T47D (cell line): ENCODE measurements at places on chromosomes 4 and X.

DNA sequence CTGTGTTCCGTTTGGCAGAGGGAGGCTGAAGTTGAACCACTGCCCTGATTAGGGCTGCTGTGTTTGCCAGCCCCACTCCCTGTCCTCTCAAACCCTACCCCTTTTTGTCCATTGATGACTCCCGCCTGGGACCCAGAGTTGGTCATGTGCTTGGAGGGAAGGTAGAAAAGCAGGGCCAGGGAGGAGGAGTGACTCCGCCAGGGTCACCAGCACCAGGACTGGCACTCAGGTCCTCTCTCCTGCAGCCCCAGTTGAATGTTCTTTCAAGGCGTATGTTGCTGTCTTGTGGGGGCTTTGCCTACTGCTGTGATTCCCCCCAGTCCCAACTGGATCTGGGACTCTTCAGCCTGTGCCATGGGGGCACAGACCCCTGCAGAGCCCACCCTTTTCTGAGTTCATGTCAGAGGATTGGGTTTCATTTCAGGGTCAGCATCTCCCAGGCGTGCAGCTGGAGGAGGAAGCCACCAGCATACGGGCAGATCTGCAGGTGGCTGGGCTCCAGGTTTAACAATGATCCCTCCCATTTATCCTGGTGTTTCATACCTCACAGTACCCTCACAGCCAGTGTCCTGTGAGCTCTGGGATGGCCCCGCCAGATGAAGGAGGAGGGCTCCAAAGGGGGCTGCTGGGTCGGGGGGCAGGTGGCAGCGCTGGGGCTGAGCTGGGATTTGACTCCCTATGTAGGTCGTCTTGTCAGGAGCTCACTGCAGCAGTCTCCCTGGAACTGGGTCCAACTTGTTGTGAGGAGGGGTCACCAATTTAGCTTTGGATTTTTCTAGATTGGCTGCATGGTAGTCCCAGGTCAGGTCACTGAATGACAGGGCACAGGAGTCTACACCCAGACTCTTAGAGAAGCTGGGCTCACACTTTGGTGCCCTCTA is 55.7 kb downstream of the MSX1 start:
- no peak for DNase-seq

- DNase-seq: no peak
Measured at GRCh38 chr4:40058854-40059253, 2.2 kb downstream of the N4BP2 start.

DNA sequence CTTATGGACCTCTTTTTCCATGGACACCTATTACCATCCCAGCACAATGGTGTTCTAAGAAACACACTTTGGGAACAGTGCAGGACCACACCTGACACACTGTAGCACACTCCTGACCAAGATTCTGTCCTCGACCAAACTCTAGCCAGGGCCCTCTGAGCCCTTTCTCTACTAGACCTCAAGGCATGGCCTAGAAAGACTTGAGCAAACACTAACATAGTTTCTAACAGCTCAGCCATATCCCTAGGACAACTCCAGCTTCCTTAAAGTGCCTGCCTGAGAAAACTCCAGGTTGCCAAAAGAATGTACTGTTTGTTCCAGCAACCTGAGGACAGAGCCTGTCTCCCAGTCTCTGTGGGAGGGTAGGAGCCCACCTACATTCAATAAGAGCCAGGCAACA is 48.3 kb downstream of the QDPR start:
- DNase-seq: peak; percentile 40

DNA sequence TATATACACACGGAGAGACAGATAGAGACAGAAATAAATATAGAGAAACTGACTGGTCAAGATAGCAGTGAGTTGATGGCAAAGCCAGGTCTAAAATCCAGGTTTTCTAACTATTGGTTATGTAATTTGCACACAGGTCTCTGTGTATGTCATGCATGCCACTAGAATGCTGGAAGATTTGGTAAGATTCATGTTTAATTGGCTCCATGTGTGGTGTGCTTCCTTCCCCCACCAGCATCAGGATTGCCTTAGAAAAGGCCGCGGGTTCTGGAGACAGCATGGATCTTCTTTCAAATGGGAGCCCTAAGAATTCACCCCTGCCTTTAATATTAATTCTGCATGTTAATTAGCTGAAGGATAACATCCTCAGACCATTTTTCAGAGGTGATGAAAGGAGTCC is 31.3 kb downstream of the HAND2 start:
- no peak for DNase-seq

DNA sequence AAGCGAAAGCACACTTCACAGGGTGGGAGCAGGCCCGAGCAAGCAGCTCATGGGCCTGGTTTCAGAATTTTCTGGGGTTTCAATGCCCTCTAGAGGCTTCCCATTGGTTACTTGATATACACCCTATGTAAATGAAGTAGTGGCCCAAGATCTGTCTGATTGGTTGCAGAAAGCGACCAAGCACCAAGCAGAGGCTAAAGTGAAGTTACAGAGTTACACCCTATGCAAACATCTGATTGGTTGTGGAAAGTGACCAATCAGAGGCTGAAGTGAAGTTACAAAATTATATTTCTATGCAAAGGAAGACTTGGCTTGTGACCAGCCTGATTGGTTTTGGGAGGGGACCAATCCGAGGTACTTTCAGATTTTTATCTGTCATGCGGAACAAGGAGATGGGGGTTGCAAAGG is 8.2 kb downstream of the FHIP1A start:
- no peak for DNase-seq

GRCh38 chr4:14961292-14961691 is 41.0 kb upstream of the CPEB2 start:
- no peak for DNase-seq

DNA sequence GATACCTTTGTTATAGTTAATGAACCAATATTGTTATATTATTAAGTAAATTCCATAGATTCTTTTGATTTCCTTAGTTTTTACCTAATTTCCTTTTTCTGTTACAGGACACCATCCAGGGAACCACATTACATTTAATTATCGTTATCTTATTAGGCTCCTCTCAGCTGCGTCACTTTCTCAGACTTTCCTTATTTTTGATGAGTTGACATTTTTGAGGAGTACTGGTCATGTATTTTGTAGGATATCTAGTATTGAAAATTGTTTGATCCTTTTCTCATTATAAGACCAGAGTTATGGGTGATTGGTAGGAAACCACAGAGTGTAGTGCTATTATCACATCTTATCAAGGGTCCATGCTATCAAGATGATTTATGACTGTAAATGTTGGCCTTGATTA is 319.7 kb downstream of the NKX6-1 start:
- no peak for DNase-seq

DNA sequence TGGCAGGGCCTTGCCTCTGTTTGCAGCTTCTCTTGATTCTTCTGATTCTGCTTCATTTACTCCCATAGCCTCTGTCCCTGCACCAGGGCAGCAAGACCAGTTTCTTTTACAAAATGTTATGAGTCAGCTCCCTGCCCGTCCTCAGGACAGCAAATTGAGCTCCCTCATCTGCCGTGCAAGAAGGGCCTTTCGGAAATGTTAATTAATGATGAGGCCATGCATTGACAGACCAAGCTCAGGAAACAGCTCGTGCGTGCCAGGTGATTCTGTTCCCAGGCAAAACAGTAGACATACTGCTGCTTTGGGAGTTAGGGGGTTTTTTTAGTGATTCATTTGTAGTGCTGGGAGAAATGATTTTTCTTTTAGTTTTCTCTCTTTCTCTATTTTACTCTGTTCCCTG is 231.7 kb downstream of the FBXW7 start:
- DNase-seq: no peak

DNA sequence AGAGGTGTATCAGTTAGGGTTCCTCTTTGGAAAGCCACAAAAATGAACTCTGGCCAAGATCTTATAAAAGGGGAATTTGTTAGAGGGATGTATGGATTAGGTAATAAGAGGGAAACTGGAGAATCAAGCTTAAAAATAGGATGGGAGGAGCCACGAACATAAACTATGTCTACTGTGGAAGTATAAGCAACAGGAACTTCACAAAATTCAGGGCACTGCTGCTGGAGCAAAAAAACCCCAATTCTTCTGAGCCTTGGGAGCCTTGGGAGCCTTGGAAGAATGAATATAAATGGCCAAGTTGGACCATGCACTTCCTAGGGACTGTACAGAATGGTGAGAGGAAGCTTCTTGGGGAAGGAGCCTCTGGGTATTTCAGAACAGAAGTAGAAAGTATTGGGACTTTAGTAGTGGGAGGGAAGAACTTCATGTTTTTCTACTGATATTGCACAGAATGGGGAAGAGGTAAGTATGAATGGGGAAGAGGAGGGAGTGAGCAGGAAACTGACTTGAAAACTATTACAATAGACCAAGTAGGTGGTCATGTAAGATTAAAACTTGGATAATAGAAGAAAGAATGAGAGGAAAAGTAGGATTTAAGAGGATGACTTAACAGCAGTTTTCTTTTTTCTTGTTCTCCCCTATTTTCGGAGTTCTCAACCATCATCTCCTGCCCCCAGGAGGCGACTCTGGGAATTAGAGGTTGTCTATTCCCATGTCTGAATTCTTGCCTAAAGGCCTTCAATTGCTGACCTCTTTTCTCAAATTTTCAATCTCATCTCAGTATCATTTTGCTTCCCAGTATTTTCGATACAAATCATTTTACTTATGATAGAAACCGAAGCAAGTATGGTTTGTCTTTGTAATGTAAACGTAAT is 44.4 kb upstream of the TAPT1 start:
- DNase-seq: no peak

DNA sequence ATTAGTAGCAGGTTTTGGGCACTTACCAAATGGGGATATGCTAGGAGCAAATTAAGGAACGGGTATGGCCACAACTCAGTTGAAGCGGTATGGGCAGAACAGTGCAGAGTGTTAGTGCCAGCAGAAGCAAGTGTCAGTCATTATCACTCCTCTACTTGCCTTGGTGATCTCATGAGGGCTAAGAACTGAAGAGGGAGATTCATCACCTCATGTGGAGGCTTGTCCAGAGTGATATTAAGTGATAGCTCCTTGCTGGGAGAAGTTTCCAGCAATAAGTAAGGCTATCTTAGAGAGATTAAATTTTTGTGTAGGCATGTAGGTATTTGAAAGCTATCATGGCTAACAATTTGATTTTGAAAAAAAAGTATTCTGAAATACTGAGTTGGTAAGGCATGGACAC is 615.4 kb upstream of the SMIM31 start:
- no peak for DNase-seq

GRCh38 chr4:4533461-4534169 is 8.2 kb downstream of the STX18 start:
- no peak for DNase-seq

GRCh38 chrX:150329868-150330267 is 33.2 kb upstream of the MAMLD1 start:
- no peak for DNase-seq

DNA sequence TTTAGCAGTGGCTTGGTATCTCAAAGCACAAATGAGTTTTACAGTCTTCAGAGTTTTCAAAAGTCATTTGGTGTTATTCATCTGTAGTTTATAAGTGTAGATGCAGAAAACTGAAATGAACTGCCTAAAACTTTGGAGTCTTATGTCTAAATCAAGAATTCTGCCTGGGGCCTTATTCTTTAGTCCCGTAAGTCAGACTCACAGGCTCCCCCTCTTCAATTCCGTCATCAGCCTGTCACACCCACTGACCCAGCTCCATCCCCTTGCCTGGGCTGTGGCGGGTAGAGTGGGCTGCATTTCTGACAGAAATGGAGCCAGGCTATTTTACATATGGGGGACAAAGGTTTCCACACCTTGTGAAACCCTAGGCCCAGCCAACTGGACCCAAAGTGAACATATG is 44.3 kb downstream of the TSPAN5 start:
- DNase-seq: no peak

- DNase-seq: no peak
Measured at GRCh38 chr4:24792552-24792951, 2.8 kb upstream of the SOD3 start.

GRCh38 chr4:177671387-177671786 is 229.2 kb upstream of the AGA start:
- DNase-seq: no peak

DNA sequence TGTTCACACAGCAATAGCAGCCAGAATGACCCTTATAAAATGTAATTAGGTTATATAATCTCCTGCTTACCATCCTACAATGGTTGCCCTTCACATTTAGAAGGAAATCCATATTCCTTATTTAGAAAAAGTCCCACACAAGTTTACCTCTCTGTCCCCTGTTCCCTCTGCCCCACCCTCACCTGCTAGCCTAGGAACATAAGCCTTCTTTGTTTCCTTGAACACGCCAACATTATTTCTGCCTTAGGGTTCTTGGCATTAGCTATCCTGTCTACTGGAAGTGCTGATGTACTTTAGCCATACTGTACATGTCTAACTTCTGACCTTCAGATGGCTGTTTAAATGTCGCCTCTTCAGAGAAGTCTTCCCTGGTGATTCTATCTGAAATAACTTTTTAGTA is 28.4 kb upstream of the USP53 start:
- DNase-seq: no peak

- peak; percentile 23 for DNase-seq
Measured at GRCh38 chr4:168585168-168586091, 88.6 kb downstream of the PALLD start.

- DNase-seq: peak; percentile 5
Measured at GRCh38 chrX:129759576-129760061, 20.1 kb upstream of the SASH3 start.

- DNase-seq: peak; percentile 64
Measured at GRCh38 chrX:68827848-68828624, 785 bp upstream of the EFNB1 start.

DNA sequence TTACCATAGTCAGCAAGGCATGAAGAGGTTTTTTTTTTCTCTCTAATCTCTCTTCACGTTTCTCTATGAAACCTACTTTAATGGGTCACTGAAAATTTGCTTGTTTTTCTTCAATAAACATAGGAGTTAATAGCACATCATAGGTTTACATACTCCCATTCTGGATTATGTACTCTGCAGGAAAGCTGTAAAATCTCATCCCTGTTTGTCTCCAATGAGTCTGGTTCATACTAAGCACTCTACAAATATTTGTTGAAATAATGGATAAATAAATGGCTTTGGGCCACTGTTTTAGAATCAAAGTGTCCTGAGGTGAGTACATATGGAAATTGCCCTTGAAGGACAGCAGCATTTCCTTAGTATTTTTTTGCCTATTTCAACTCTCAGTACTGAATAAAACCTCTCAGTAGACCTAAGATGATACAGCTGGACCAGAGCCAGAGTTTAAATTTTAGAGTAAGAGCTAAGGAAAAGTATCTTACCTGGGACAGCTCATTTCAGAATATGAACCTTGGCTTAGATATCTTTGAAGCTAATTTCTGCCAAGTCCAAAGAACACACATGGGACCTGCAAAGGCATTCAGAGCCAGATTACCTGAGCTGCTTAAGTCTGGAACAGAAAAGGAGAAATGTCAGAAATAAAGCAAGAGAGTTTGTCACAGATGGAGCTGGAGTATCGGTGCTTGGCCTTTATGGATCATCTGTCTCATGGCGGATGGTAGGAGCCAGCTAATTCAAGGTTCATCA is 34.4 kb downstream of the PF4 start:
- no peak for DNase-seq

DNA sequence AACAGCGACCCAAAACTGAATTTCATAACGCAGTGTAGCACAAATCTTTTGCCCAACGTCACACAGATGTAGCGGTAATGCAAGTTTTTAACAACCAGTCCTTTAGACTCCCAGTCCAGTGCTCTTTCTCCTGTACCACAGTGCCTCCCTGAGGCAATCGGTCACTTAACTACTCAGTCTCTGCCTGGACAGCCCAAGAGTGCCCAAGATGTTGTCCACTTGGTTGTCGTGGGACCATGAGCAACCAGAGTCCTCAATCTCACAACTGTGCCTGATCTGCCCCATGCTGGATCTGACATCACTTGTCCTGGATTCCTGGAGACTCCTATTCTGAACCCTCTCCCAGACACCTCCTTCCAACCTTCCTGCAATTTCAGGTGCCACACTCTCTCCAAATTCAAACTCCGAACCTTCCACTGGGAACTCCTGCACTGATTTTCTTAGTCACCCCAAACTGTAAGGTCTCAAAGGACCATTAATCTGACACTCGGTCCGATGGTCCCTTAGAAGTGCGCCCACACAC is 702 bp downstream of the MMGT1 start:
- DNase-seq: peak; percentile 37
